CMK (cell line): ENCODE measurements at places on chromosomes 1 and 21.

DNA sequence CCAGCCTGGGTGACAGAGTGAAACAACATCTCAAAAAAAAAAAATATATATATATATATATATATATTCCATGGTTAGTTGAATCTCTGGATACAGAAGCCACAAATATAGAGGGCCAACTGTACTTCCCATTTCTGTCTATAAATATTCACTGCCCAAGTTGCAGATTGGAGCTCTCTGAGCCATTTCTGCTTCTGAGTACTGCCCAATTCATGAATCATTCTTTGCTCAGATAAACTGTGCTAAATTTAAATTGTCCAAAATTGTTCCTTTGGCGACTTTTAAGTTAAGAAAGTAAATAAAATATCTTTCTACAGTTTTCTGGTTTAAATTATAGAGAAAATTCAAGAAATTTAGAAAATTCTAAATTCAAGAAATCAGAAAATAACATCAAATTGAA, 23.2 kb upstream of the C1orf146 start:
- DNase-seq, result no peak

DNA sequence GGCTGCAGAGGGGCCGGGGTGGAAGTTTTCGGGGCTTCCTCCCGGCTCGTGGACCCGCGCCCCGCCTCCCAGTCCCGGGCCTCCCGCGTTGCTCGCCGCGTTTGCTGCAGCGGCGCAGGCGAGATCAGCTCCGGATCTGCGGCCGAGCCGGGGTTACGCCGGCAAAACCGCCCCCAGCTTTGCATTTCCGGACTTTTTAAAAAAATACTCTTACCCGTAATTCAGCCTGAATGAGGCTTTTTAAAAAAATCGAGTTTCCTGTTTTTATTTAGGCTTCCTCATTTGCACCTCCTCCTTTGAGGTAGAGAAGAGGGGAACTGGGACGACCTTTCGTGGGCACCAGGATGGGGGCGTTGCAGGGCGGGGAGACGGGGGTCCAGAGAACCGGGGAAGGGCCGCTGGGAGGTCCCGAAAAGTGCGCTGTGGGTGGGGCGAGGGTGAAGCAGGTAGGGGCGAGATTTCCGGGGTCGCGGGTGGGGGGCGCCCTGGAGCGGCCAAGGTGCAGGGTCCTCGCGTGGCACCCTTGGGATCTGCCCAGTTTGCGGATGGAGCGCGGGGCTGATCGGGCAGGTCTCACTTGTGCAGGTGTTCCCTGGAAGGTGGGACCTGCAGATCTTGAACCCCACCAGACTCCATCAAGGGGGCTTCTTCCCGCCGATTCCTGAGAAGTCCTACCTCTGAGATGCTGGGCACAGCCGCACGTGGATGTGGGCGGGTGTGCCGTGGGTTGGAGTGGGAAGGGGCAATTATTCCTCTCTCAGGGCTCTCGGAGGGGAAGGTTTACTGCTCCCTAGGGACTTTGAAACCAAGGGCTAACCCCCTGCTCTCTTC, 1.1 kb downstream of the PIK3CD start:
- no peak for DNase-seq

- no peak for DNase-seq
Measured at GRCh38 chr1:119316870-119317416, 51.6 kb upstream of the HAO2 start.

GRCh38 chr1:183466781-183467180, 5.5 kb upstream of the SMG7 start:
- DNase-seq, result no peak
